Activated CD4-positive, alpha-beta T cell treated with anti-CD3 and anti-CD28 coated beads for 1 hour (primary cell): ENCODE measurements at places on chromosomes 3 and 15.

DNA sequence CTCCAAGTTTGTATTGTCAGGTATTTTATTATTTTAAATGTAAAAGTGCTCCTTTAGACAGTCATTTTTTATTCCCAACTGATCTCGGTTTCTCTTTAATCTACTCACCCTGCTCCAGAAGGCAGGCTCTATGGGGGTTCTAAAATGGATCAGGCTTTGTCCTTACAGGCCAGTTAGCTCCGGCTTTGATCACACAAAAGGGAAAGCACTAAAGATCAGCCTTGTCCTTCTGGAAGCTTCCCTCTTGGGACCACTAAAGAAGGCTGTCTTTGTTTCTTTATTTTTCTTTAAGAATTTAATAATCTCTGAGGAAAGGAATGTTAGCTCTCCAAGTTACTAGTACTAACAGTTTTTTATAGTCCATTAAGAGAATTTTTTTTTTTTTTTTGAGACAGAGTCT is 560.5 kb upstream of the ZNF717 start:
- DNase-seq, result no peak

DNA sequence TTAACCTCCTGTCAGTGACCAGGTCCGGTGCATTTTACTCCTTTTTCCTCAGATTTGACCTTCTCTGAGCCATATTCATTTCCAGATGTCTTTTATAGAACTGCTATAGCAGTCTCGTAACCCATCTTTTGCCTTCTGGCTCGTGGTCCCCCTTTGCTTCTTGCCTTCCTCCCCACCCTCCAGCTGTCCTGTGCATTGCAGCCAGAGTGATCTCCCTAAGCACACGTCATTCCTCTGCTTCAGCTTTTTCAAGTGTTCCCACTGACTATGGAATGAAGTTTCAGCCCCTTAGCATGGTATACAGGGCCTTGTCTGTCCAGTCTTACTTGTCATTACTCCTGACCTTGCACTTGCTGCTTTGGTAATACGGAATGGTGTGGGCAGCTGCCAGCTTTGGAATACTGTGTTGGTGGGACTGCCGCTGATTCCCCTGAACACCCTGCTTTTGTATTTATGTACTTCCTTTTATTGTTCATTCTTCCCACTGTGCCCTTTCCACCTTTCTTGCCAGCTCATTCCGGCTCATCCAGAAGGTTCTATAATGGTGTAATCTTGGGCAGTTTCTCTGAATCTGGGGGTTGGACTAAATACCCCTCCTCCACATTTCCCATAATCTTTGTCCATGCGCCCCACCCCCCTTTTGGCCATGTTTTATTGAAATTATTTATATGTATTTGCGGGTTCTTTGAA is 38.9 kb downstream of the SLC25A26 start:
- DNase-seq, result no peak

GRCh38 chr15:75362642-75363249 is 5.7 kb downstream of the MAN2C1 start:
- DNase-seq, result no peak

DNA sequence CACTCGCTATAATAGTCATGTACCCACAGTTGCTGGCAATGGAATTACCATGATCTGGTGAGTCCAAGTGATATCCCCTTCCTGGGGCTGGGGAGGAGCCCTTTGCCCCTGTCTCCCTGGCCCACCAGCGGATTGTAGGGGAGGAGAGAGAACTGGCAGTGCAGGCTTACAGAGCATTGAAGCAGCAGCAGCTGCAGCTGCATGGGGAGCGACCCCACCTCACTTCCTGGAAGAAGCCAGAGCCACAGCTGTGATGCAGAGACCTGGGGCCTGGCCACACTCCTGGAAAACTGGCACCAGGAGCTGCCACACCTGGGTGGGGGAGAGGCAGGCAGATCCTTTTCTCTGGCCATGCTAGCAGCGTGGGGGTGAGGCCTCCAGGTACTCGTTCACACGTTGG is 300.1 kb upstream of the PROK2 start:
- no peak for DNase-seq

DNA sequence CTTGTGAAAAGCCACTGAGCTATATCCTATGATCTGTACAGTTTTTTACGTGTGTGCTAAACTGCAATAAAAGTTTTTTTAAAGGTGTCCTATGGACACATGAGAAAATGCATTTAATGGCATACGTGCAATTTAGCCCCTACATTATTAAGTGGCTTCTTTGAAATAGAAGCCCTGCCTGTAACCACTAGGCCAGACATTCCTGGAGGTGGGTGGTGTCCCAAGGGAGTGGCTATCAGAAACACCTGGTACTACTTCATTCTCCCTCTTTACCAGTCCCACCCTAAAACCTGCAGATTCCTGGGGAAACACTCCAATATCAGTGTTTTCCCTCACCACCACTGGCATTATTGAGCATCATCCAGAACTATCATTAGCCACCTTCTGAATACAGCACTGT is 100.0 kb downstream of the OXNAD1 start:
- DNase-seq, result no peak

DNA sequence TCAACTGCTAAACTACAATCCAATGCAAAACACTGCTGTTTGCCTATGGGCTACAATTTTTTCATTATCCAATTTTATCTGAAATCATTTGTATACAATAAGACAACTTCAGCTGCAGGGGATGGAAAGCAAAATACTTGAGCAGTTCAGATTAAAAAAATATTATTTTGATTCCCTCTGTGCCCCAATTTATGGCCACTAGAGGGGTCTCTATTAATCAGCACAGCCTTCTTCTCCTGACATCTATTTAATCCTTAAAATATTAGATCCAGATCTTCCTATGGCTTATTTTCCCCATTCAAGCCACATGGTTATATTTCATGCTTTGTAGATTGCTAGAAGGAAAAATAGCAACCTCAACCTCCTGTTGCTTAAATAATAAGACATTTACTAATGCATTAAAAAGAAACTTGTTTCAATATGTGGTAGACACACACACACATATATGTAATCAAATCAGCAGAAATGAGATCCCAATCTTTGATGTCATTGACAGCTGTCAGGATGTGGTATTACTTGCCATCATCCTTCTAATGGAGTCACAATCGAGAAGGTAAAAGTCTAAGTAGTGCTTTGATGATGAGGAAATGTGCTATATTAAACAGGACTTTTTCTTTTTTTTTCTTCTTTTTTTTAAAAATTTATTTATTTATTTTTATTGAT is 104.2 kb downstream of the P2RY1 start:
- DNase-seq, result no peak

- DNase-seq, result no peak
Measured at GRCh38 chr3:156604642-156605144, 49.8 kb upstream of the SSR3 start.

DNA sequence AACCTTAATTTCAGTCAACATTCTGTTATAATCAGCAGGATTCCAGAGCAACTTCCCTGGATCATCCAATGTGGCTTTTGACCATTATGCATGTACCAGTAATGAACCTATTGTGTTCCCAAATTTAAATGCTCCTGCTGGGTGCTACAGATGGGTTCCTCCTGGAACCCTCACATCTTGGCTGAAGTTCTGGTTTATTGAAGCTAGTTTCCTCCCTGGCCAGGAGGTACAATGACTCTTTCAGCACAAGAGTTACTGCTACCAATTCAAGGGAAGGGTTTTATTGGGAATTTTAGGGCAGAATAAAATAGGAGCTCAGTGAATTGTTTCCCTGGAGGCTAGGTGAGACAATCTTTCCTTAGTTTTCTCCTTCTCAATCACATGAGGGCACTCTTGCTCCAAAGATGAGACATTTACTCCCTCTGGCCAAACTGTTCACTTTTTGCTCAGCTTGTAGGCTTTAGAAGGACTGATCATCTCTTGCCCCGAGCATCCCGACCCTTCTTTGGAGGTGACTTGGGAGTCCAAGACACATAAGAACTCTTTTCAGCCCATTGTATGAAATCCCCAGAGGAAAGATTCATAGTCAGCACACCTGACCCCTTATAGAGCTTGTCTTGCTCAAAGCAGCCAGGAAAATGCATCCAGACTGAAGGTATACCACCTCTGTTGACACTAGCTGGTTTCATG is 8.8 kb upstream of the NPHP3 start:
- DNase-seq, result no peak

- DNase-seq, result no peak
Measured at GRCh38 chr3:10364806-10365205, 43.9 kb upstream of the SEC13 start.

DNA sequence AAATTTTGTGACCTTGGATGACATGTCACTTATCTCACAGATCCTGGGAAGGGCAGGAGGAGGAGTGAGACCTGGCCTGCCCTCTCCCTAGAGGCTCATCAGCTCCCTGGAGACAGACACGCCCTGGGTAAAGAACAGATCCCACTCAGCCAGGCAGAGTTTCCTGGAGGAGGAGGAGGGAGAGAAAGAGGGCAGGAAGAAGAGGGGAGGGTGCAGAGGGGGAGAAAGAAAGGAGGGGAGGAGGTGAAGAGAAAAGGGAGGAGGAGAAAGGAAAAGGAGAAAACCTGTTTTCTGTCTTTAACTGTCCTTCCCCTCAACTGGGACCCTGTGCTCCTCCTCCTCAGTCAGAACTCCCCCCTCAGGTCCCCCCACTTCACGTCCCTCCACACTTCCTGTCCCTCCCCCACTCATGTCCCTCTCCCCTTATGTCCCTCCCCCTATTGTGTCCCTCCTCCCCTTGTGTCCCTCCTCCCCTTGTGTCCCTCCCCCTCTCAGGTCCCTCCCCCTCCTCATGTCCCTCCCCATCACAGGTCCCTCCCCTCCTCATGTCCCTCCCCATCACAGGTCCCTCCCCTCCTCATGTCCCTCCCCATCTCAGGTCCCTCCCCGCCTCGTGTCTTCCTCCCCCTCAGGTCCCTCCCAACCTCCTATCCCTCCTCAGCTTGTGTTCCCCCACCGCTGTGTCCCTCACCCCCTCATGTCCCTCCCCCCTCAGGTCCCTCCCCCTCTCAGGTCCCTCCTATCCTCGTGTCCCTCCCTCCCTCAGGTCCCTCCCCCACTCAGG is 52.3 kb upstream of the CGNL1 start:
- no peak for DNase-seq

DNA sequence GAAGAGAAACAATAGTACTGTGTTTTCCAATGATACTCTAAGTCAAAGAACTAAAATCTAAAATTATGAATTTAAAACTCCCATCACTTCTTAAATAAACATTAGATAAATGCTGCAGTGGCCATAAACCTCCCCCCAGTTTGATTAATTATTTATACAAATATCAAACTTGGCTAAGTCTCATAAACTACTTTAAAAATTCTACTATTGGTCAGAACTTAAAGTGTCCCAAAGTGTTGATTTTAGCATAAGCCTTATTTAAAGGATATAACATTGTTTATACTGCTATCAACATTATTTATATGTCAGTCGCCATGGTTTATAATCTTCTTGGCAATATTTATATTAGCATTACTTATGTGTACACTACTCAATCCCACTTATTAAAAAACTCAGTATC is 132.4 kb downstream of the SCAPER start:
- DNase-seq, result no peak

DNA sequence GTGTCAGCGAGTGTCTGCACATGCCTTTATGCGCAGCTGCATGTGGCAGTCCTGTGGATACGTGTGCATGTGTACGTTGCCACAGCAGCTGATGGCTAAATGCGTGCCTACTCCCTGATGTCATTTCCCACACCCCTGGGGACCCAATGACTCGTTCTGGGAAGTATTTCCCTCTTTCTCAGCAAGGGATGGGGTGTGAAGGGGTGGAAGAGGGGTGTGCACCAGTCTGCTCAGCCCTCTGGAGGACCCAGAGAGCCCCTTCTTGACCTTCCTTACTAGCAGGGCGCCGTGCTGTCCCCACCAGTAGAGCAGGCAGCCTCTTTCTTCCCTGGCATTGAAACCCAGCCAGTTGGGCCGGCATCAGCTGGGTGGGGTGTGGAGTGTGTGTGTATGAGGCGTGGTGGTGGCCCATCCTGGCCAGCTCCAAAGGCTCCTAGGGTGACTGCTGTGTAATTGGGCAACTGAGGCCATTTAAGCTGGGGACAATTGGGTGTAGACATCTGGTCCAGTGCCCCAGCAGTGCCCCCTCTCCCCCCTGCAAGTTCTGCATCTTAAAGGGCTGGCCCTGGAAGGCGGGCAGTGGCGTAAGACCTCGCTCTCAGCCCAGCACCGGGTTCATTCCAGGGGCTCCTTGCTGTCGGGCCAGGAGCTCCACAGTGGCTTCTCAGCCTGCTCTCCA is 19.2 kb downstream of the SNX33 start:
- DNase-seq, result no peak

DNA sequence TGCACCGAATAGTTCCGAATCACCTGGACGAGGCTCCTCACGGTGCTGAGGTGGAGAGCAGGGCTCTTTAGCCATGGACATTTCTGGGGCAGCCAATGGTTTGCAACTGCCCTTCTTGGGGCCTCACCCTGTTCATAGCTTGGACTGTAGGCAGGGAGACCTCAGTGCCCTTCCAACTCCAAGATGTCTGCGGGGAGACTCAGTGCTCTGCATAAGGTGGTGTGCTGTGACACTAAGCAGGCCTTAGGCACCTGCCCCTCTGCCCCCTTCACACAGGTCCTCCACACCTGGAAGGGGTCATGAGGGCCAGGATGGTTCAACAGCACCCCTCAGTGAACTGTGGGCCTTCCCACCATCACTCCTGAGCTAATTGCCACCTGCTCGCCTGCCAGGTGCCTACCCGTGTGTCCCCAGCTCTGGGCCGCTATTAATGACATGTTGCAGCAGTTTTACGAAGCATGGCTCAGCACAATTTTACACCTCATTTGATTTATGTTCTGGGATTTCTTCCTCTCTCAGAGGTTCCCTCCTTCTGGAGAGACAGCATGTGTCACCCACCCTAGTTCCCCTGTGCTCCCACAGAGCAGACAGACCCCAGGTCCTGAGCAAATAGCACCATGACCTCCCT is 101.2 kb upstream of the SMAD3 start:
- no peak for DNase-seq

DNA sequence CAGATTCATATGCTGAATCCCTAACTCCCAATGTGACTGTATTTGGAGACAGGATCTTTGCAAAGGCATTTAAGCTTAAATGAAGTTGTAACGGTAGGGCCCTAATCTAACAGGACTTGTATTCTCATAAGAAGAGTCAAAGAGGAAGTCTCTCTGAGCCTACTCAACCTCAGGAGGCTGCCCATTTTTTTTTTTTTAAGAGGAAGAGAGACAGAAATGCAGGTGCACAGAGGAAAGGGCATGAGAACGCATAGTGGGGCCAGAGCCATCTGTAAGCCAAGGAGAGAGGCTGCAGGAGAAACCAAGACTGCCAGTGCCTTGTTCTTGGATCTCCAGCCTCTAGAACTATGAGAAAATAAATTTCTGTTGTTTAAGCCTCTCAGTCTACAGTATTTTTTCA is 28.4 kb downstream of the ZNF860 start:
- no peak for DNase-seq

- no peak for DNase-seq
Measured at GRCh38 chr3:181384970-181385369, 326.8 kb upstream of the SOX2 start.
